ENCODE measurements at places on chromosomes 12 and 14.

- peak; percentile 34 for DNase-seq
These were observed 48.8 kb upstream of the KRR1 start for GRCh38 chr12:75560167-75560566.

GRCh38 chr12:112503512-112503911 is 84.8 kb downstream of the PTPN11 start:
- DNase-seq, result no peak

DNA sequence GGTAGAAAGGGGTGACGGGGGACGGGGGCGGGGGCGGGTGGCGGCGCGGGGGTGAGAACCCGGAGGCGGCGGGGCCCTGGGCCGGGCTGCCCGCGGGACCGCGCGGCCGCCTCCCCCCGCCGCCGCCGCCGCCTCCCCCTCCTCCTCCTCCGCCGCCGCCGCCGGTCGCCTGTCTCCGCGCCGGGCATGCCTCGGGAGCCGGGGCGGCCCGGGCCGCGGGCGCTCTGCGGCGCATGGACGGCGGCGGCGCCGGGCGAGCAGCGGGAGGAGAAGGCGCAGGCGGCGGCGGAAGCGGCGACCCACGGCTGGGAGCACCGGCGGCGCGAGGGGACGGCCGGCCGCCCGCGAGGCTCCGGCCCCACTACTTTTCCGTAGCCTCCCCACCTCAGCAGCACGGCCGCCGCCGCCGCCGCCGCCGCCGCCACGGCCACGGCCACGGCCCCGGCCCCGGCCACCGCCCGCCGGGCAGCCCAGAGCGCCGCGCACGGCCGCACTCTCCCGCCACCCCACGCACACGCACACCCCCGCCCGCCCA is at the start of gene NPAS3:
NPAS3 (plus strand) TSS at position 161 of the 535 bp plus-strand sequence.
- no peak for DNase-seq

- no peak for DNase-seq
These were observed 12.2 kb upstream of the CALCOCO1 start for GRCh38 chr12:53739214-53740129.

DNA sequence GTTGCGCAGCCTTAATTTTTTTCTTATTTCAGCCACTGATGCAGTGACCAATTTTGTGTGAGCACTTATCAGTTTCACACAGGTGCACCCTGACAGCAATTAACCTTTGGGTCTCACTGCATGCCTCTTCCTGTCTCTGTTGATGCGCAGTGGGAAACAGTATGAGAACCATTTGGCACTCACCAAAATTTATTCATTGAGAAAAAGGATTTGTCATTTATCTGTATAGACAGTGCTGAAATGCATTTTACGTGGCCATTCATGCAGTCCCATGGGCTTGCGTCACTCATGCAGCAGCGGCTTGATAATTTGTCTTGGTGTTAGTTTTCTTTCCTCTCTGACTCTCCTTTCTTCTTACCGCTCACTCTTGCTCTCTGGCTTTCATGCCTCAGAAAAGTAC is 157.5 kb downstream of the C12orf75 start:
- no peak for DNase-seq

DNA sequence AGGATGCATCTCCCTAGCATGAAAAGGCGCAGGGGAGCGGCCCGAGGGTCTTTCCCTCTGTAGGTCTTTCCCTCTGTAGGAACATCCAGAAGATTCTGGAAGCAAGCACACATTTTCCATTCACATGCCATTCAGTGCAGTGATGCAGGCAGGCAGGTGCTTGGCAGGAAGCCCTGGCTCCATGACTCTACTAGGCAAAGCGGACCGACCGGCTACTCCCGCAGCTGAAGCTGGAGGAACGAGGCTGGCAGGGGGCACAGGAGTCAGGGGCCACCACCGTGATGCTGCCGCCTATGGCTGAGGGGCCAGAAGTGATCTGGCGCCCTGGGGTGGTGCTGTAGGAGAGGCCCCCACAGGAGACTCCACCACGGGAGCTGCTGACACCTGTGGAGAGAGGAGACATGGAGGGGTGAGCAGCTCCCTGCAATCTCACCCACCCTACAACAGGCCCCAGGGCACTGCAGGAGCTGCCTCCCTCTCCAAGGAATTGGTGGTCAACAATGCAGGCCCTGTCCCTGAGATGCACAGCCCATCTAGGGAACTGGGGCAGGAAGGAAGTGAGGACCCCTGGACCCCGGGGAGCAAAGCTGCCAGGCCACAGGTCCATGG is 6.5 kb downstream of the KRT85 start:
- no peak for DNase-seq

DNA sequence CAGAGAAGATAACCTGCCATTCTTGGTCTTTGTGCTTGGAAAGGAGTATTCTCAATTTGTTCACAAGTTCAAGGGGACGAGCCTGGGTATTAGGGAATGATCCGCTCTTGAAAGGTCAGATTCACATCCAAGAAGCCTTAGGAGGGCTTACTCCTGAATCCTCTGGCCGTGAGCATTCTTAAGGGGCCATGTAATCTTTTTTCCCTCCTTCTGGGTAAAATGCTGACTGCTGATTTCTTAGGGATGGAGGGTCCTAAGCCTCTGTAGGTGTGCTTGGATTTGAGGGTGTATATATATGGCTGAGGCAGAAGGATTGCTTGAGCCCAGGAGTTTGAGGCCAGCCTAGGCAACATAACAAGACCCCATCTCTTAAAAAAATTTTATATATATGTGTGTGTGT is 149.1 kb downstream of the TSPAN9 start:
- no peak for DNase-seq

DNA sequence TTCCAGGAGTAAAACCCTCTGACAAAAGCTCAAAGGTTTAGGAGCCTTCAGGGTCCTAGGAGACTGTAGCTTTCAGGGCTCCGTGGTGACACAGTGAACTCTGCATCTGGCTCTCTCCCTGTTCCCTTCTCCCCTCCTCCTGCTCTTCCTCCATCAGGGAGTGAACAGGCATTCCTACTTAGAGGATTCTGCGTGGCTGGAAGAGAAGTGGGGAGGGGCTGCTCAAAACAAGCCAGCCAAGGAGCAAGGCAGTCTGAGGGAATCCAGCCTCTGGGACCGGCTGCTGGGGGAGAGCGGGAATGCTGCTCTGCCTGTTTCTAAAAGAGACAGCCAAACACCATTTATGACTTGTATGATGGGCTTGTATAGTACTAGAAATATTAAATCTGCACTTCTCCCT is 49.5 kb downstream of the RBMS2 start:
- peak; percentile 15 for DNase-seq
